Stimulated activated naive CD8-positive, alpha-beta T cell treated with anti-CD3 and anti-CD28 coated beads, Interleukin-15, amount 100 ng/mL, for 72 hours (primary cell): ENCODE measurements at places on chromosomes 1 and 21.

GRCh38 chr1:36625935-36626310, 143.2 kb upstream of the CSF3R start:
- no peak for DNase-seq

DNA sequence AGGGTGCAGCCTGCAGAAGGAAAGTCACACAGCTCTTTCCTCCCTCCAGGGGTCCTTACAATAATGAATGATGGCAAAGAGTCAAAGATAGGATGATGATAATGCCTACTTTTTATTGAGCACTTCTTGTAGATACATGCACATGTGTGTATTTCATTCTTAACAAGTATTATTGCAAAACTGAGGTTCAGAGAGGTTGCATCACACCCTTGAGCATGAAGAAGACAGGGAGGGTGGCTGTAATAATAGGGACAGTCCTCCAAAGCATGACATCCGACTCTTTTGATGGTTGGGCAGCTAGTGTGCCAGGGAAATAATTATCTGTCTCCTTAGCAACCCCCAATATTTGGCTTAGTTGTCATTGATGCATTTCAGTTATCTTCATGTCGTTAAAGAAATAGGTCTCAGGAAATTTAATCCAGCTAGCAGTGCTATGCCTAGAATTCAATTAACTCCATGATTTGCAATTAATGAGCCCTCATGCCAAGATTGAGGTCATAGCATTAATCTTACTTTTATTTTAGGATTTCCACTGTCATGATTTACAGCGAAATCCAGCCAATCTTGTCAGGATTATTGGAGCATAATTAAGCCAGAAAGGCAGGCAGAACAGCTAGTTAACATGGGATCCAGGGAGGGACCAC, 35.0 kb downstream of the DNAJC6 start:
- no peak for DNase-seq

- DNase-seq: peak; percentile 57
Measured at GRCh38 chr1:152654110-152654509, 9.1 kb upstream of the LCE2D start.

DNA sequence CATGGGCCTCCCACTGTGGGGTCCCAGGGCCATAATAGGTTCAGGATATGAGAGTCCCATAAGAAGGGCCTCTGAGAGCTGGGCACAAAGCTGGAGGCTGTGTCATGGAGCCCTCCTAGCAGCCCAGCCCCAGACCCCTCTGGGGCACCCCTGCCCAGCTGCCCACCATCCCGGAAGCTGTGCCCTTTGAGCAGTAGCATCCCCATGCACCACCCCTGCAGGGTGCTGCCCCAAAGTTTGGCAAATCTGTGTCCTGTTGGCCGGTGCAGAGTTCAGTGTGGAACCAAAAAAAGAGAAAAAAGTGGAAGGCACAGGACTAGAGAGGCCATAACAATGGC, 17.6 kb downstream of the TNNT2 start:
- DNase-seq: no peak

- no peak for DNase-seq
Measured at GRCh38 chr21:34970566-34970965, 78.5 kb downstream of the RUNX1 start.

GRCh38 chr1:153697191-153698019, 18.9 kb downstream of the NPR1 start:
- no peak for DNase-seq

GRCh38 chr1:100455478-100456072, 82.4 kb upstream of the GPR88 start:
- no peak for DNase-seq

DNA sequence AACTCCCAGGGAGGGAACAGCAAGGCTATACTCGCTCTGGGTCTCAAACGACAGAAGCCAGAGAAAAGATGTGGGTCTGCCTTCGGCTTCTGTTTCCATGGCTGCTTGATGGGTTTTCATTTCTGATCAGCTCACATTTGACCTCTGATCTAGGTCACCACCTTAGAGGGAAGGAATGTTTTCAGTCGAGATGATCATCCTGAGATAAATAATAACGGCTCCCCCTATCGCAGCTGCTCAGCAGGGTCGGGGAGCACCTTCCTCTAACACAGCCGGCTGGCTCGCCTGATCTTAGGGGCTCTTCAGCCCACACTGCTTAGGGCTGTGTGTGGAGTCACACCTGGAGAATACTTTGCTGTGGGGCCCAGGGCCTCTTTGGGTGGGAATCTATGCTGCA, 53.1 kb upstream of the ZNF648 start:
- DNase-seq: no peak

GRCh38 chr1:36323636-36324352, at the start of gene EVA1B:
Gene EVA1B, minus strand, starts transcription at chr1:36323645. Its CDS starts 608 bp downstream, at chr1:36323037.
- peak; percentile 42 for DNase-seq

GRCh38 chr1:23254584-23254983, 37.3 kb upstream of the HTR1D start:
- DNase-seq: no peak

- no peak for DNase-seq
Measured at GRCh38 chr1:33348676-33349080, 27.8 kb upstream of the A3GALT2 start.

DNA sequence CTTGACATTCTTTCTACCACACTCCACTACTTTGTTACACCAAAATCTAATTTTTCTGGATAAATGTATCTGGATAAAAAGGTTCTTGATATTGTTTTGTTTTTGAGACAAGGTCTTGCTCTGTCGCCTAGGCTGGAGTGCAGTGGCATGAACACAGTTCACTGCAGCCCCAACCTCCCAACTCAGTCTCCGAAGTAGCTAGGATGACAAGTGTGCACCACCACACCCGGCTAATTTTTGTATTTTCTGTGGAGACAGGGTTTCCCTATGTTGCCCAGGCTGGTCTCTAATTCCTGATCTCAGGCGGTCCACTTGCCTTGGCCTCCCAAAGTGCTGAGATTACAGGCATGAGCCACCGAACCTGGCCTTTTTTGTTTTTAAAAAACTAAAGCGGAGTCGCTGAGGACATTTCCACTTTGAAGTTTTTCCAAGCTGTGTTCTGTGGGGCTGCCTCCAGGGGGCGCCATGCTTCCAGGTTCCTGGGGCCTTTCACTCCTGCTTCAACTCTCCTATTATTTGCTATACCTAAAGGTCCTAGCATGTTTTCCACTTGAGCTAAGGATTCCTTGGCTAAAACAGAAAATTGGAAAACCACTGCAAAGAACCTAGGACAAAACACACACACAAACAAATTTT, 14.1 kb upstream of the NCMAP start:
- no peak for DNase-seq

- no peak for DNase-seq
Measured at GRCh38 chr21:45818276-45818903, 163.2 kb upstream of the COL6A1 start.

DNA sequence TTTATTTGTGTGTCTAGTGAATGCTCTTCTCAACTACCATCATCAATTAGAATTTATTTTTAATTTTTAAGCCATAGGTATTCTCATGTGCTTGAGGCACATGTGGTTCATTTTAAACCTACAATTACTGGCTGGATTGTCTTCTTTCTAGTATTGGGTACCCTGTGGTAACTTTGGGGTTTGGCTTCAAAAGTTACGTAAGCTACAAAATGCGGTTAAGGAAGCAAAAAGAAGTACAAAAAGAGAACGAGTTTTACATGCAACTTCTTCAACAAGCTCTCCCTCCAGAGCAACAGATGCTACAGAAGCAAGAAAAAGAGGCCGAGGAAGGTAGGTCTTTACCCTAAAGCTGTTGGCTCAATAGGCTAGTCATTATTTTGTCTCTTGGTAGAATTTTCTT, 25.8 kb downstream of the MACO1 start:
- DNase-seq: no peak

- peak; percentile 53 for DNase-seq
Measured at GRCh38 chr1:64268653-64269557, 65.5 kb downstream of the UBE2U start.
